NCI-H1436 treated with DMSO at 0.1 percent for 48 hours (cell line): ENCODE measurements at places on chromosomes 2 and 18.

- no peak for DNase-seq
Measured at GRCh38 chr2:122029456-122029855, 274.0 kb downstream of the TSN start.

GRCh38 chr2:64945973-64946768 lies 43.0 kb upstream of the SLC1A4 start:
- no peak for DNase-seq

GRCh38 chr2:161136696-161137324 lies 23.4 kb upstream of the TANK start:
- DNase-seq, result no peak

DNA sequence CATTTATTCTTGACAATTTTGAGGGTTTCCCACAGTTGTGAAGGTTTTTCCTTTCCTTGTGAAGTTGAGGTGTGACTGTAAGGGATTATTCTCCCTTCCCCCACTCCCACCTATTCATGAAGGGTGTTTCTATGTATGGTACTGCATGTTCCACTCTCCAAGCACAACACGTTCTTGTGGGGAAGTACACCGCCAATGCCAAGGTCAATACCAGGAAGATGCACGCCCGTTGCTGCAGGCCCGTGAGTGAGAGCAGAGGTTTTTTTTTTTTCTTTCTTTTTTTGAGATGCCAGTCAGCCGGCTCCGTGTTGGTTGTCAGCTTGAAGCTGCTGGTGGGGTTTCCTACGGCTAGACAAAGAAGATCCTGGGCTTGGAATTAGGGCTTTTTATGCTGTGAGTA lies 38.6 kb upstream of the EPHA4 start:
- DNase-seq, result no peak

DNA sequence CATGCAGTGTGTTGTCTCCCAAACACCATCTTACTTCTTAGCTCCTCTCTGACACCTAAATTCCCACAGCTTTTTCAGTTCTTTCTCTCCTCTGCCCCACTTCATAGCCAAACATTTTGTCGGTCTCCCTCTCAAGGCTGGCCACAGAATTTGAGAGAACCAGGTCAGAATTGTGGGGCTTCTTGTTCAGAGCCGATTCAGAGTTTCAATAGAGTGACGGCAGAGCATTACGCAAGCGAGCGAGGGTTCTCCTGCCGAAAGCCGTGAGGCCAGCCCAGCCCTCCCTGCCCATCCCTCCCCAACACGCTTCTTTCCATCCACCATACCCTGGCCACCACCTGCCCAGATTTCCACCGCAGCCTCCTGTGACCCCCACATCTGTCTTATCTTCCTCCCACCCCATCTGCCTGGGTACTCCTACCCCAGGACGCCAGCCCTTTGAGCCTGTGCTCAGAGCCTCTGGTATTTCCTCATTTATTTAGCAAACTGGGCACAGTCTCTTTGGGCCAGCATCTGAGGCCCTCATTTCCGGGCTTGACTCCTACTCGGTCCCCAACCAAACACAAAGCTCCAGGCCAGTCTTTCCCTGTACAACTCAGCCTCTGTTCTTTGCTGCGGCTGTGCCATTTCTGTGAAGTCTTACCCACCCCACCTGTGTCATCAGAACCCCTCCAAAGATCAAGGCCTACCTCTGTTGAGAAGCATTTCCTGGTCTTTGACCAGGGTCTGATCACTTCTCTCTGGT lies 70.0 kb upstream of the MAP4K4 start:
- no peak for DNase-seq

GRCh38 chr18:56112013-56112749 lies 524.2 kb upstream of the TCF4 start:
- DNase-seq, result no peak

DNA sequence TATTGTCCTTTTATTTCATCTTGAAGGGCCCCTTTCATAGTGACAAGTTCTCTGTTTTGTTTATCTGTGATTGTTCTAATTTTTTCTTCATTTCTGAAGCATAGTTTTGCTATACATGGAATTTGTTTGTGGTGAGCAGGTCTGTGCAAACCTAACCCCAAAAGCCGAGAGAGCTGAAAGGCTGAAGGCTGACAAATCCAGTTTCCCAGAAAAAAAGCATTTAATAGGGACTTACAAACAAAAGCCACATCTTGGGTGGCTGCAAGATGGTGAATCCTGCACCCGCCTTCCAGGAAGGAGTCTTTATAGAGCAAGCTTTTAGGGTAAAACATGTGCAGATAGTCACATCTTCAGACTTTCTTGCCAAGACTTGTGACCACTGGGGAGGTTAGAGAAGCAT lies 473.4 kb upstream of the TRIB2 start:
- DNase-seq, result no peak

GRCh38 chr2:201432621-201433393 lies 18.5 kb downstream of the TRAK2 start:
- no peak for DNase-seq

- DNase-seq, result no peak
Measured at GRCh38 chr2:233271693-233272092, 20.2 kb downstream of the ATG16L1 start.

- DNase-seq, result no peak
Measured at GRCh38 chr2:238831177-238831576, 16.7 kb upstream of the TWIST2 start.

DNA sequence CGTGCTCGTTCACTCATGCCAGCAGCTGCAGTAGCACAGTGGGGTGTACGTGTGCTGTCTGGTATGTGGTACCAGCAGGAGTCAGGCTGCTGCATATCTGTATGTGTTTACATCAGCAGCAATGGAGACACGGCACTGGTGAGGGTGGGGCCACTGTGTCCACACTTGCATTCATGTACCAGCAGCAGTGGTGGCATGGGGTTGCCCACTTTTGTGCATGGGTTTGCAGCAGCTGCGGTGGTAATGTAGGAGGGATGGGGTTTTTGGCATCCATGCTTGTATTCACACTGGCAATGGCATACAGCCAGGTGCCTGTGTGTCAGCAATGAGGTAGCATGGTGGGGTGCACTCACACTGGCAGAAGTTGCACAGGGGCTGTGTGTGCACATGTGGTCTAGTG lies 187.8 kb downstream of the KCNJ3 start:
- DNase-seq, result no peak

DNA sequence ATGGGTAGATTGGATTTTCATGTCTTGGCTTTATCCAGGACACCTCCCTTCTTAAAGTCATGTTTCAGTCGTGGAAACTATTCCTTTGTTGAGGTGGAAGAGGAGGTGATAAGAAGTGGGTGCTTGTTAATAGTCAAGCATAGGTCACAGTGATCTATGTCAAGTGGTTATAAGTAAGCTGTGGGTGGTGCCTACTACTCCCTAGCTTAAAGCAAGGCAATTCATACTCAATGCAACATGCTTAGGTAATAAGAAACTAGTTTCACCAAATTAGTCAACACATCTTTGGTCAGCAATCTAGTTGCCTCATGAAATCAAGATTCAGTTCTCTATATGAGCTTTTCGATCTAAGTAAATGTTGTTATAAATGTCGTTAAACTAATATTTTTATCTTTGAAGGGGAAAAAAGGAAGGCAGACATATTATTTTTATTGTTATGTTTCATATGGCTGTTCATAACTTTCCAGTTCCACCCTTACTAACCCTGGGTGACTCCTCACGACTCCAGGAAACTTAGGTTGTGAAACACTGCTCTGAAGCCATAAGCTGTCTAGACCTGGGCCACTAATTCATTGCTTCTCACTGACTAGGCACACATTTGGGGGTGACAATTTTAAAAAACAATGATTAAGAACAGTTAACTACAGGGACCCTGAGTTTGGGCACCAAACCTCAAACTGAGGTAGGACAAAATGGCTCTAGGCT lies 5.8 kb upstream of the ABCB11 start:
- DNase-seq, result no peak

DNA sequence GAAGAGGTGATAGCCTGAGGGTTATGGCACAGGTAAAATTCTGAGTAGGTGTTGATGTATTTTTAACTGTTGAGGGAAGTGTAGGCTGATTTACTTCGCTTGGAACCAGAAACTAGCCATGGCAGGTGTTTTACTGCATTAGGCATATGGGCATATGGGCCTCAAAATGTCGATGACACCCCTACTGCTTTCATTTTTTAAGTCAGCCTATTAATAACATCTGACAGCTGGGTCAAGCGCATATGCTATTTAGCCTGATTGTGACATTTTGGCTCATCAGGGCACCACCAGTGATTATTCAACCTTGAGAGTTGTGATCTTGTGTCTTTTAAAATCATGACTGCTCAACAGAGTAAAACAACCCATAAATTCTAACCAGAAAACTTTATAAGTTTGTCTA lies 1396.9 kb upstream of the NXPH2 start:
- DNase-seq, result no peak

DNA sequence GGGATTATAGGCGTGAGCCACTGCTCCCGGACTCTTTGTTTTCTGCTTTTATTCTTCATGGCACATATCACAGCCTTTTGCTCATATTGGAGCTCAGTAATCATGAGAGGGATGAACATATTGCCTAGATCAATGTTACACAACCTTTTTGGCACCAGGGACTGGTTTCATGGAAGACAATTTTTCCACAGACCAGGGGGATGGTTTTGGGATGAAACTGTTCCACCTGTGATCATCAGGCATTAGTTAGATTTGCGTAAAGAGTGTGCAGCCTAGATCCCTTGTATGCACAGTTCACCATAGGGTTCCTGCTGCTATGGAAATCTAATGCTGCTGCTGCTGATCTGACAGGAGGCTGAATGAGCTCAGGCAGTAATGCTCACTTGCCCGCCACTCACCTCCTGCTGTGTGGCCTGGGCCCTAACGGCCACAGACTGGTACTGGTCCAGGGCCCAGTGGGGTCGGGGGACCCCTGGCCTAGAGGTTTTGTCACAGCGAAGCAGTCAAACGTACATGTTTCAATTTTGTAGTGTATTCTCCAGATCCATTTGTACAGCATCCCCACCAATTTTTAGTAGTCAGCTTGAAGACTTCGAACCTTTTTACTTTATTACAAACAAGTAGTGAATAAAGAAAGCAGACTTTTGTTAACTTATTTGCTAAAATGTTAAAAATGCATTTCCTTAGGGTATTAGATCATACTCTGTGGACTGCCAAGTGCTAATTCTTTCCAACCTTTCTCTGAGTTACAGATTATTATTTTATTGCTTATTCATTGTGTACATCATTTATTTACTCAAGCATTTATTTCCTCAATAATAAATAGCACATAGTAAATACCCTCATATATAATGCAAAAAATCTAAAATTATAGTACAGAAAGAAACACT lies 6.2 kb downstream of the DAW1 start:
- no peak for DNase-seq

GRCh38 chr2:213420828-213421385 lies 136.6 kb downstream of the SPAG16 start:
- DNase-seq, result no peak

GRCh38 chr2:3535794-3536681 lies 16.7 kb upstream of the ADI1 start:
- no peak for DNase-seq

DNA sequence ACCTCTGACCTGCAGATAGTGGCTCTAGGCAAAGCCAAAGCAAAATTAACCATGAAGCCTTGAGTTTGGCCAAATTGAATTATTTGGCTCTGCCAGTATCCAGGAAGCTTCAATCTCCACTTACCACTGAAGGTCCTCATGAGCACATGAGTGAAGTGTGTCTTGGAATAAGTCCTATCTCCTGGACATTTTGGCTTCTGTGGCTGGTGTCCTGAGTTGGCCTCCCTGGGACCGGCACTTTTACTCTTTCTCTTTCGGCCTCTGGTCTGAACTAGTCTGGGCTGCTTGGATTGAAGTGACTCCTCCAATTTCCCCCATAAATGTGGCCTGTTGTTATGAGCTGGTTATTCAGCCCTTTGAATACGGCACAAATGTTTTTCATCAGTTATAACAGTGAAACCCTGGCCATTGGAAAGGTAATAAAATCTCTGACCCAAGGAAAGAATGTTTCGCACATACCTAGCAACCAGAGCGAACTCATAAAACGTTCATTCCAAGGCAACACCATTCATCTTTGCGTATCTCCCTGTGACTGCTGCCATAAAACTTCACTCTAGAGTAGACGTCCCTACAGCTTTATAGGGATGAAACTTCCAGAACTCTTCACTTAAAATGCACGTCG lies 216.4 kb downstream of the LPIN1 start:
- no peak for DNase-seq

DNA sequence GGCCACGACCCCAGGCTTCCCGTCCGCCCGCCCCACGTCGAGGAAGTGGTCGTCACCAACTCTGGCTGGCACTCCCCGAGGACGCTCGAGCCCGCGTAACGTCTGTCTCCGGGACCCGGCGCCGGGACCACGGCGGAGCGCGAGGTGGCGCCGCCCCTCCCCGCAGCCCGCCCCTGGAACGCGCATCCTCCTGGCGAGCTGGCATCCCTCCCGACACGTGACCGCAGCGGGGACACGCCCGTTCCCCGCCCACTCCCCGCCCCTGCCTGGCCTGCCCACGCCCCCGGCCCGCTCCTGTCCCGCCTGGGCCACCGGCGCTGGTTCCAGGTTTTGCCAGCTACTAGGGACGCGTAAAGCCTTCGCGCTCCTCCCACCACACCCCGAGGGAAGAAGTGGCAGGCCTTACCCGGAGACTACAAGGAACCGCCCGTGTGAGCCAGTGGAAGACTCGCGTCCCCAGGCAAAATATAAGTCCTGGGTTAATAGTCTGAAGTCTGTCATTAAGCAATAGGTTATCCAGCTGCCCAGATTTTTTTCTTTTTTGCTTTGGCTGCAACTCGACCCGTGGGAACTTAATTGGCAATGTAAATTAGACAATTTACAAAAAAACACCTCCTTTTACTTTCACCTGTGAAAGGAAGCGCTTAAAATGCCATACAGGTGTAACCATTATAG lies at the start of gene OSBPL1A:
Gene OSBPL1A, minus strand, starts transcription at position 131 of the 675 bp plus-strand sequence. CDS start 20,291 bp downstream, outside the sequence.
- peak; percentile 80 for DNase-seq

DNA sequence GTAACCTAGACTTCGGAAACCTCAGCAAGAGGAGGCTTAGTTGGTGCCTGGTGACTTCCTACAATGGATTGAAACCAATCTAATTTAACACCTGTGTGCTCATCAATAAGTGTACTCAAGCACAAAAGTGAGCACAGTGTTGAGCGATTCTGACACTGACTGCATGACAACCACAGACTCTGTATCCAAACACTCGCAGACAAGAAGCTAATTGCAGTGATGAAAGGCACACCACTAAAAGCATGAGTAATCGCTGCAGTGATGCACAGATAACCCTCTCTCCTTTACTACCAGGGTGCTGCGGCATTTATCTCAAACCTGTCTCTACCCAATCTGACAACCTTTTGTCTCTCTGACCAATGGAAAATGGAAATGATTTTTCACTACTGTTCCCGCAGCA lies 168.1 kb downstream of the AFF3 start:
- DNase-seq, result no peak
